ENCODE measurements at places on chromosomes 2 and 18.

GRCh38 chr2:50116096-50117010 is 915.6 kb downstream of the NRXN1 start:
- no peak for DNase-seq

DNA sequence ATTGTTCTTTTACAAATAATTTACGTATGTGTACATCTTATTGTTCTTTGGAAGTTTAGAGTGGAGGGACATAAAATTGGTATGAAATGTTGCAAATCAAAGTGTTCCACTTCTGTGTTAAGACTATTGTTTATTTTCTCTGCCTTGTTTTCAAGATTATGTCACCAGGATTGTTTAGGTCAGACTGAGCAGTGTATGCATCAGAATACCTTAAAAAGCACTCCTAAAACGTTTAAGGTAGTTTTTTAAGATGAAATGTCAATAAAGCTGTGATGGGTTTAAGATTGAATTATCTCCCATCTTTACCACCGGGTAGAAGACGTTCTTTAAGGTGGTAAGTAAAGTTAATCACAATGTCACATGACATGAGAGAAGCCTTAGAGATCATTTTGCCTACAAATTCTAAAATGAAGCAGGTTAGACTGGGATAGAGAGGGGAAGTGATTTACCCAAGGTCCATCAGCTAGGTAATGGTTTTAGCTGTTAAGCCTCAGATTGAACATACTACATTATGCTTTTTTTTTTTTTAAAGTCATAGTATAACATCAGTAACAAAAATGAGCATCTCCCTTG is 10.6 kb downstream of the VAPA start:
- DNase-seq: no peak

DNA sequence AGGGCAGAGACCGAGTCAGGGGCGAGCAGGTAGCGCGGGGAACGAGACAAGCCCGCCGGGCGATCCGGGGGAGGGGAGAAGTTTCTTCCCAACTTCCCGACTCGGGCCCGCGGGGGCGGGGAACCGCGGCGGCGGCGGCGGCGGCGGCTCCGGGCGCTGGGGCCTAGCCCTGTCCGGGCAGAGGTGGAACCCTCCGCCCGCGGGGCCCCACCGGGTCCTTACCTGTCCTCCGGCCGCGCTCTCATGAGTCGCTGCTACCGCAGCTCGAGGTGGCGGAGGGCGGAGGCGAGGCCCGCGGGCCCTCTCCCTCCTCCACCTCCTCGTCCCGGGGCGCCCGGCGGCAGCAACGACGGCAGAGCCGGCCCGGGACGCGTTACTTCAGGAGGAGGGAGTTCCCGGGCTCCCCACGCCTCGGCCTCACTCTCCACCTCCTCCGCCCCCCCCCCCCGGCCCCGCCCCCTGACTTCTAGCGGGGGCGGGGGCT is at the start of gene YES1:
TSS of gene YES1 (minus strand) at position 351 of the 484 bp plus-strand sequence. CDS start 55,415 bp downstream, outside the sequence.
- DNase-seq: no peak

DNA sequence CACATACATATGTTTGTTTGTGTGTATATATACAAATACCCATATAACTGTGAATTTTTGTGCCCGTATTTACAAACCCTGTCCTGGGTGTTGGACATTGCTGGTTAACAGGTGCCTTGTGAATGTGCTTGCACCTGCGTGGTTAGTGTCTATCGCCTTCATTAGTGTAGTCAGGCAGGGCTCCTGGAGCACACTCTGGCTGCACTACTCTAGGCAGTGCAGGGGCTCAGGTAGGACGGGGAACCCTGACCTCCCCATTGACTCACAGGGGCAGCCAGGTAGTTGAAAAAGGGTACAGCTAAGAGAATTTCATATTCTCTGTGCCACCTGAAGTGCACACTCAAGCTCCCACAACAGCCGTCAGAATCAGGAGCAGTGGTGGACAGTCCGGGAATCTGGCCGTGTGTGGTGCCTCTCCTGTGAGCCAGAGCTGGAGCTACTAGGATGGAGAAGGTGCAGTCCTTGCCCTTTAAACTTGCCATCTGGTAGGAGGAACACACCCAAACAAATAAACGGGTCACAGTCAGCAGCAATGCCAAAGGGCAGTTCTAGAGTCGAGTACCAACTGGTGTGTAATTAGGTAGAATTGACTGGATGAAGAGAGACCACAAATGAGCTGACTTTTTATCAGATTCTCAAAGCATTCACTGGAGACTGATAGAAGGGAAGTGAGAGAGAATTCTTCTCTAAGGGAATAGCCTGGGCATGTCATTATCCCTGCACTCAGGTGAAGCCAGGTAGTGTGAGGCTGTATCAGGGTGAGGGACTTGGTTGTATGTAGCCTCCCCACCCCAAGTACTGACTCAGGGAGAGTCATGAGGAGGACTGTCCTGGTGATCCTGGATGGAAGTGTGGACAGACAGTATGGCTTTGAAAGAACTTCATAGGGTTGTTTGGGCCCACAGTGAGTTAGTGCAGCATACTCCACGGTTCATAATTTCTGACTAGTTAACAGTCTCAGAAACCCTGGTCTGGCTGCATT is 44.1 kb downstream of the FARP2 start:
- no peak for DNase-seq

- DNase-seq: no peak
These were observed 4.1 kb upstream of the LPIN1 start for GRCh38 chr2:11742317-11742701.

GRCh38 chr2:52862801-52863200 is 904.8 kb upstream of the CHAC2 start:
- no peak for DNase-seq

DNA sequence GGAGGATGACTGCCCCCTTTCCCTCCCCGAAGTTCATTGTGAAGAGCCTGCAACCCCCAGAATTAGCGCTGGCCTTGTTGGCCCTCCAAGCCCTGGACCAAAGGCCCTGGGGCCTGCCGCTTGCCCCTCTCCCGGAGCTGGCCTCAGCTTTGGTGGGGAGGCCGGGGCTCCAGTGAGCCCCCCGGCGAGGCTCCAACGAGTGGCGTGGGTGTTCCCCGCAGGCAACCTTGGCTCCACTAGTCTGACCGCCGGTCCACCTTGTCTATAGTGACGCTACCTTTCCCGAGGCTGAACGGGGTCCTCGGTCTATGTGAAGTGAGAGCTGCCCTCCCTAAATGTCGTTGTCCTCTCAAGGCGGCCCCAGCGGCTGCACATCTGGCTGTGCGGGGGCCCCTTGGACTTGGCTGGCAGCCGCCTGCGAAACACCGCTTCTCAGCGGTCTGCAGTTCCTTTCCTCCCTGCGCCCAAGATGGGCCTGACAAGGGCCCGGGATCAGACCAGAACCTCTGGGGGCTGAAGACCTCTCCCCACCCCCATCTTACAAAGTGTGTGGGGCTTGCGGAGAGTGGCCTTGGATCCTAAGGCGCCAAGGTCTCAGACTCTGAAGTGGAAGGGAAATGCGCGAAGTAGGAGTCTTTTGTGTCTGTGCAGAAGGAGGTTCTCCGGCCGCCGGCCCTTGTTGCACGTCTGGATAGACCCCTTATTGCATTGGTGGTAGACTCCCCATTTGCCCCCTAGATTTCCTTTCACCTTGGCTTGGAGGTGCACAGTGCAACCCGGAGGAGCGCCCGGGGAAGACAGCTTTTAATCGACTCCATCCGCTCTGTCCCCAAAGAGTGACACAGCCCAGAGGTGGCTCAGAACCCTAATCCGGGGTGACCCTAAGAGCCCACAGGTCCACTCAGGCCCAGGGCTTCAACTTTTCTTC is 3.9 kb upstream of the HOXD10 start:
- no peak for DNase-seq

DNA sequence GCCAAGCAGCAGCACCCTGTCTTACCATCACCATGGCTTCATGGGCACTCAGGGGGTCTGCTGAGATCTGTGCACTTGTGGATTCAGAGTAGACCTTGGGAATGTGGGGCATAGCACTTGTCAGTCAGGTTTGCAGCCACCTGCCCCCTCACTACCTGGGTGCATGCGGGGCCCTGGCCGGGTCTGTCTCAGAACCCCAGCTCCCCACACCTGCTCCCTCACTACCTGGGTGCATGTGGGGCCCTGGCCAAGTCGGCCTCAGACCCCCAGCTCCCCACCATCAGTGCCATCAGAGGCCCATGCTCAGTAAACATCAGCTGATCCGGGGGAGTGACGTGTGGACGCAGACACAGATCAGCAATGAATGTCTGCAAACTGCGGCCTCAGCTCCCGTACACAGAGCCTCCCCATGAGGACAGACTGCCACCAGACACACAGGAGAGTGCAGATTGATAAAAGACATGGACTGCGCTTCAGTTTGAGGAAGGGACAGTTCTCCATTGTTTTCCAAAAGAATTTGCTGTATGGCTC is 205.1 kb downstream of the GLI2 start:
- no peak for DNase-seq

DNA sequence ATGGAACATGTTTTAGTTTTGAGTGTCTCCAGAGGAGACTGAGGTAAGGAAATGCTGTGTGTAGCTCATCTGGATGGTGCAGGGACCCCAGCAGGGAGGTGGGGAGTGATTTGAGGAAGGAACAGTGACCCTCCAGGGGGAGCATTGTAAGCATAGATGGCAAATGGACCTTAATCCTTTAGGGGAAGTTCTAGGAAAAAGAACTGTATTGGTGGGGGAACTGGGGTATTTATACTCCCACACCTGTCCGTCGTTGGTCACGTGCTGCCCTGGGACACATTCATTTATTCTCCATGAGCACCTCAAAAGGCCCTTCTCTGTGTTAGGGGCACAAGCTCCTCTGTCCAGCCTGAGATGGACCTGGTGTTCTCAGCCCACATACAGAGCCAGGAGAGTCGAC is 233.9 kb upstream of the HDAC4 start:
- no peak for DNase-seq

DNA sequence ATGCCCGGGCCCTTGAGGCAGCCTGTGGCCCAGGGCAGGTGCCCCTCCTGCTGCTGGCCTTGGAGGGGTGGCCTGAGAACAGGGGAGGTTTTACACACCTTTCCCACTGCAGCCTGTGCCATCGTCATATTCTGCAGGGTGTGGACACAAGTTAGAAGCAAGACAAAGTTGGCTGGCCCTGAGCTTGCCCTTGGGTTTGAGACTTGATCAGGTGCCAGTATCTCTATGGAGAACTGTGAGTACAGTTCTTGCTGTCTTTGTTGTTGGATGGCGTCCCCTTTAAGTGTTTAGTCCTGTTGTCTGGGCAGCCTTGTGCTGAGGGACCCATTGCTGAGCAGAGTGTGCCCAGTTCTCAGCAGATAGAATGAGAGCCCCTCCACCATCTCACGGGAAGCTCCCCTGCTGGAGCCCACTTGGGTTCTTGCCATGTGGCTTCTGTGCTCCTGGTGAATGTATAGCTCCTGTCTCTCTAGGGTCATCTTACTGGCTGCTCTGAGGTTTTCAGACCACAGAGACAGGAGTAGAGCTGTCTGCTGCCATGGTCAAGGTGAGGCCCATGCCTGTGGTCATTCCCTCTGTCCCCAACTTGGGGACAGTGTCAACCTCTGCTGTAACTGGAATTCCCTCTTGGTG is 115.9 kb downstream of the SH3RF3 start:
- DNase-seq: no peak

- no peak for DNase-seq
These were observed 72.2 kb downstream of the HNMT start for GRCh38 chr2:138036522-138036921.

- DNase-seq: no peak
These were observed 77.1 kb downstream of the DDX1 start for GRCh38 chr2:15668611-15669305.

- DNase-seq: no peak
These were observed 256.5 kb downstream of the TGIF1 start for GRCh38 chr18:3706279-3707097.

GRCh38 chr18:22300665-22301636 is 116.8 kb downstream of the CTAGE1 start:
- no peak for DNase-seq

DNA sequence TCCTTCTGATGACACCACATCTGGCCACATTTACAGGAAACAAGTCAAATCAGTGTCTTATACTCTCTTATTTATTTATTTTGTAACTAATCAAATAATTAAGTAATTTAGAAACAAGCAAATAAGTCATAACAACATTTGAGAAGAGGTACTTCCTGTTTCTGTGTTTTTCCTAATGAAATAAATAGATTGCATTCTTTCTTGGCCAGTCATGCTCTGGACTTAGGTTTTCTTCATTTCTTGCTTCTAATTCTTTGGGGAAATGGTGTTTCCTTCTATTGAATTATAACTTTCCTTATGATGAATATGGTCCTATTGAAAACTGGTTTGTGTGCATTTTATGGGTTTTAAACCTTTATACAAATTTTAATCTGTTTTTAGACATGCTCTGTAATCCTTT is 546.4 kb downstream of the LRRTM4 start:
- no peak for DNase-seq

GRCh38 chr2:9461079-9461478 is 13.3 kb upstream of the IAH1 start:
- no peak for DNase-seq

- DNase-seq: no peak
These were observed 19.2 kb upstream of the SLC8A1 start for GRCh38 chr2:40470822-40471813.

- DNase-seq: no peak
These were observed 222.5 kb upstream of the COPS8 start for GRCh38 chr2:236862961-236863728.

DNA sequence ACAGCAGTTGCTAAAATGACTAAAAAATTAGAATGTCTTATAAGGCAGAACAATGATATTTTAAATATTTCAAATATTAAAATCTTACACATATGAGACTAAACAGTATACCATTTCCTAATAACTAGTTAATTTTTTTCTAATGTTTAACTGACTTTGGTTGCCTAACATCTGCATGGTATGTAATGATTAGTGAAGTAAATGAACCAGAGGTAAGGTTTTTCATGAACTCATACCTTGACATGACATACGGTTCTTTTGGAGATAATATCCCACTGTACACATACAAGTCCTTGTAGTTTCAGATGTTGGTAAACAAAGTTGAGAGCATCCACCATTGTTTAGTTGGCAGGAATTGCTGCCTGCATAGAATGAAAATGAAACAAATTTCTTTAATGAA is 1360.2 kb downstream of the LRP1B start:
- DNase-seq: no peak

DNA sequence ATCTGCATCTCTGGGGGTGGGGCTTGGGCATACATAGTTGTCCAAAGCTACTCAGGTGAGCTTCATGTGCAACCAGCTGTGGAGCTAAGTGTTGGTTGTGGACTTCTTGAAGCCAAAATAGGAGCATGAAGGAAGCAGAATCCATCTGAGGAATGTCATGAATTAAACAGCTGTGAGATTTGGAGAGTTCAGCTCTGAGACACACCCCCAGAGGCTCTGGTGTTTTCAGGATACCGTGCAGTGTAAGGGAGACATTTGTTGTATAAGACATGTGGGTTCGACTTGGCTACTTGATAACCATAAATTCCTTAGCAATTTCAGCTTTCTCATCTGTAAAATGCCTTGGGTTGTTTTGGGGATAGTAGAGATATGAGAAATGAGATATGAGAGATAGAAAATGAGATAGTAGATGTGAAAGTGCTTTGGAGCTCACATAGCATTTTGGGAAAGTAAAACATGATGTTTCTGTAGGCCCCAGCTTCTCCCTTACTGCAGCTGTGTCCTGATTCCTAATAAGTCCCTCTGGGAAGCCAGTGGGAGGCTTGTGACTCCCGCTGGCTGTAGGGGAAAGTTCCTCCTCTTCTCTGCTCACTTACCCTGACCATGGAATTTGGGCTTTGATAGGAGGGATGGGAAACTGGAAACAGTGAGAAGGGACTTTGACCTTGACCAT is 50.0 kb downstream of the DPYSL5 start:
- DNase-seq: no peak

GRCh38 chr18:12391487-12392165 is 14.6 kb upstream of the AFG3L2 start:
- no peak for DNase-seq

All from amygdala (tissue), 56 donors.